ENCODE measurements at places on chromosomes 12 and 14.
A peak's percentile ranks its signal among the peaks of the same experiment; 100 is the strongest.

GRCh38 chr12:26247873-26248272 lies 52.5 kb downstream of the SSPN start:
- DNase-seq, result no peak

DNA sequence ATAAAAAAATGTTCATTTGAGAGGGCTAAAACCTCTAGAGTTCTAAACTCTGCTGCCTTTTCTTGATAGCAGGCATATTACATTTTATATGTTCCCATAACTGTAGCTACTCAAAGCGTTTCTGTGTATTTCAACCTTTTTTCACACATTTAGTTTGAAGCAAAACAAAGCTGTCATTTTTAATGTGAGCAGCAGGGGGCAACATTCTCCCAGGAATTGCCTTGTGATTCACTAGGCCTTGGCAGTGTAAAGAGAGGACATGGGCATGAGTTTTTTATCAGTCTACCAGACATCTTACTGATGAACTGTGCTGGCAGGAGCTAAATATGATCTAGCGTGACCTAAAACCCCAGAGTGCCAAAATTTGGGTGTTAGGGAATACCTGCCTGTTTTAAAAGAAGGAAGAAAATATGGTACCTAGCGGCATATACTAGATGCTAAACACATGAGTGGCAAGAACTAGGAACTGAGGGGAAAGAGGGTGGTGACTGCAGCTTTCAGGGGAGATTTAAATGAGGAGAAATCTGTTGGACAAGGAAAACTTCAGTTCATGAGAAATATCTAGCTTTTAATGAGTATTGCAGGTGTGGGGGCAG lies 65.3 kb downstream of the IFT43 start:
- peak; percentile 32 for DNase-seq

GRCh38 chr14:51862860-51863259 lies 2.4 kb downstream of the GNG2 start:
- no peak for DNase-seq

DNA sequence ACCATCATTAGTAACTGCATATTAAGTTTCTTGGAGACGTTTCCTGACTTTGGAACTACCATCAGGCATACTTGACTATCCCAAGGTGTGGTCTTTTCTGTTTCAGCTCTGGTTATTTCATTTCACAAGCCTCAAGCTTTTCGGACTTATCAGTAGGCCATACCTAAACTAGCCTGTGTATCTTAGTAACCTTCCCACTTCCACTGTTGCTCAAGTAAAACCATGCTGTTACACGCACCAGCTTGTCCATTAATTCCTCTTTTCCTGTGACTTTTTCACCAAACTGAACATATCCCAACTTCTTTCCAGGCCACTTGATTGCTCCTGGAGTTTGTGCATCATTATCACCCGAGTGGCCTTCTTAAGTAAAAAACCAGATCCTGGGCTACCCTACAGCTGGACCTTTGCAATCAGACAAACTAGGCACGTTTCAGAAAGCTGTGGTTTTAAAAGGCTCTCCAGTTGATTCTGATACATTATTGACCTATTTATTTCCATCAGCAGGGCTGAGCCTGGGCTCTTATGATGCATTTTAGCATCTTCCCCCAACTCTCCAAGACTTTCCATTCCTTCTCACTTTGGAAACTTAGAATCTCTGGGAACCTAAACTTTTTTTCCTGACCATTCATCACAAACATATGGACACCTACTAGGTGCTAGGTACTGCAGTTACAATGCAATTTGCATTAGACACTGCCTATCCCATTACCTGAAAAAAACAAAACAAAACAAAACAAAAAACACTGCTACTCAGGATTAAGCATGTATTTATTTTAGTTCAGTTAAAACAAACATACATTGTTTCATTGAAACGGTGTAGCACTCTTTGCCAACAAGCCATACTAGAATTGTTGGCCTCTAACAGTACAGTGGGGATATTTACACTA lies 14.9 kb downstream of the SLC38A2 start:
- DNase-seq, result peak; percentile 23

- no peak for DNase-seq
These were observed 19.6 kb downstream of the MORN3 start for GRCh38 chr12:121649819-121650353.

DNA sequence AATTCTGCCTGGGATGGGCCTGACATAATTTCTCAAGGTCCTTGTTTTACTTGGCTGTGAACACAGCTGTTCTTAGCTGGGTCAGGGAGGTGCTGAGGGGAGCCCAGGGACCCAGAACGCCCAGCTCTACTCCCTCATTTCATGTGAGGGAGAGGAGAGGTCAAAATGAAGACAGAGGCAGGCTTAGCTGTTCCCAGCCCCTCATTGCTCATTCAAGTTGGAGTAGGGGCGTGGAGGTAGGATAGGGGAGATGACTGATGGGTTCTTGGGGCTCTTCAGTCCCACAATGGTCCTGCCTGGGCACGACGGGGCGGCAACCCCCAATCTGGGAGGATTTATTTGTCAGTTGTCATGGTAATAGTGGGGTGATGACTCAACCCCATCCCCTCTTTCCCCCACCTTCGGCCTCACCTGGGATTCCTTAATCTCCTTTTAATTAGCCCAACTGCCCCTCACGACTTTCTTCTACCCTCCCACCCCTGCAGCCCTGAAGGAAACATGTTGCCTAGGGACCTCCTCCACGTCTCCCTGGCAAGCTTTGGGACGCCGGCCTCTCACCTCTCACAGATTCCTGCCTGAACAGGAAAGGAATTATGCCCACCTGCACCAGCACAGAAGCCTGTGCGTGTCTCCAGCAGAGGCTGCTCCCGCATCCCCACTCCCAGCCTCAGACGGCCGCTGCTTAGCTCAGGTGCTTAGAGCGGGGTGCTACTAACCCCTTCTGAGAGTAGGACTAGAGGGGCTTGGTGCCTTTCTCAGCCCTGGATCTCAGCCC lies 10.2 kb downstream of the SPRYD3 start:
- DNase-seq, result no peak

DNA sequence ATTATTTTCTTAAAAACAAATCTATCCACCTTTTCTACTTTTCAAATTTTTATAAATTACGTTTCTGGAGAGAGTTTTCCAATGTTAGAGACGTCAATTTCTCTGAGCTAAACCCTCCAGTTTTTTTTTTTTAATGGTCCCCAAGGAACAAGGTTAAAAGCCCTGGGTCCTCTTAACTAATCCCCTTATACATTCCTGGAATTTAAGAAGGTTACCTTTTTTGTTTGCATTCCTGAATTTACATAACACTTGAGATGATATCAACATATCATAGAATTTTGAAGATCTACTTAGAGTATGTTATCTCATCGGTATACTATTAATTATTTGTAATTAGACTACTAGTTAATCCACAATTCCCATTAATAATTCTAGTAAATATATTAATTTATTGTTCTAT lies 662.2 kb upstream of the LRFN5 start:
- DNase-seq, result no peak

DNA sequence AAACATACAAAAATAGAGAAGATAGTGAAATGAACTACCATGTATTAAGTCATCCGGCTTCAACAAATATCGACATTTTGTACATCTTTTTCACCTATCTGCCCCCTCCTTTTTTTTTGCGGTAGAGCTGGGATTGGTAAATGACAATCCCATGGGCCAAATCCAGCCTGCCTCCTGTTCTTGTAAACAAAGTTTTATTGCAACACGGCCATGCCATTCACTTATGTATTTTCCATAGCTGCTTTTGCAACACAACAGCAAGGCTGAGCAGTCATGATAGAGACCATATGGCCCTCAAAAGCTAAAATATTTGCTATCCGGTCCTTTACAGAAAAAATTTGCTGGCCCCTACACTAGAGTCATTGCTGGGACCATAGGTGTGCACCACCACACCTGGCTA lies 58.1 kb upstream of the PLEKHG3 start:
- no peak for DNase-seq

- DNase-seq, result no peak
These were observed at the start of gene PPP1R36 for GRCh38 chr14:64549791-64550620. TSS of gene PPP1R36 (plus strand) at chr14:64549961. CDS start at chr14:64549998, 37 bp downstream.

DNA sequence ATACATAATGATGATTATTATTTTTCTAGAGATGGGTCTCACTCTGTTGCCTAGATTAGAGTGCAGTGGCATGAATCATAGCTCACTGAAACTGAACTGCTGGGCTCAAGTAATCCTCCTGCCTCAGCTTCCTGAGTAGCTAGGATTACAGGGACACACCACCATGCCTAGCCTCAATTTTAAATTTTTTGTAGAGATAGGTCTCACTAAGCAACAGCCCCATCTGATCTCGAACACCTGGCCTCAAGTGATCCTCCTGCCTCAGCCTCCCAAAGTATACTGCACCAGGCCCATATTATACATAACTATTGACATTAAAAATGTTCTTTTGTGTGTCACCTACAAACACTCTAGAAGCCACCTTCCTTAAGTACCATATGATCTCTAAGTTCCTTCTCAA lies 3.4 kb downstream of the TXNRD1 start:
- no peak for DNase-seq

DNA sequence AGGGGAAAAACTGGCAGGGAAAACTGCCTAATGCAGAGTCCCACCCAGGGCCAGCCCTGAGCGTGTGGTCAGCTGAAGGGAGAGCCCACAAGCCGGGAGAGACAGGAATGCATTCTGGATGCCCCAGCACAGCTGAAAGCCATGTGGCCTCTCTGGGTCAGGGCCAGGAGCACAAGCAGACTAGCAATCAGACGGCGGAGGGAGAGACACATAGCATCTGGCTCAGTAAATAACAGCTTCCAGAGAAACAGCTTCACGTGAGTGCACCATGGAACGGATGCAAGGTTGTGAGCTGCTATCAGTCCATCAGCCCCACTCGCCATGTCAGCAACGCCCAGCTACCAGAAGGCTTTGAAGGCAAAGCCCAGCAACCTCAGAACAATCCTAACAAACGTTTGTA lies 28.2 kb upstream of the TMEM106C start:
- no peak for DNase-seq

- DNase-seq, result no peak
These were observed 169.2 kb downstream of the PIWIL1 start for GRCh38 chr12:130506844-130507243.

- DNase-seq, result no peak
These were observed 104.0 kb downstream of the CCDC91 start for GRCh38 chr12:28294300-28294699.

DNA sequence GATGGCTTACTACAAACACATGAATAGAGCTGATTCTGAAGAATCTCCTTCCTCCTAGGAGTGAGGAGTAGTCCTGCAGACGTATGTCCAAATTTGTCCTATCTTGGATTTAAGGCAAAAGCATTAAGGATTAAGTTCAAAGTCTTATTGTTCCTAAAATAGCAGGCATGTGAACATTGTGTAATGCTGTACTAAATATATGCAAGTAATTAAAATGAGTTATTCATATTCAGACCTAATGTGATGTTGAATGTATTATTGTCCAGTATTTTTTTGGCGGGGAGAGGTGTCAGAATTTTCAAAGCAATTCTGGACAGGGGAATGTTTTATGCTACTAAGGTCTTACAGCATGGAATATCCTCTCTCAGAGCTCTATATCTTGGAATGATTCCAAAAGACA lies 60.7 kb upstream of the STK38L start:
- no peak for DNase-seq

- DNase-seq, result no peak
These were observed 81.6 kb downstream of the TRAFD1 start for GRCh38 chr12:112206944-112207343.

GRCh38 chr12:59548930-59549329 lies 46.9 kb upstream of the SLC16A7 start:
- DNase-seq, result no peak

DNA sequence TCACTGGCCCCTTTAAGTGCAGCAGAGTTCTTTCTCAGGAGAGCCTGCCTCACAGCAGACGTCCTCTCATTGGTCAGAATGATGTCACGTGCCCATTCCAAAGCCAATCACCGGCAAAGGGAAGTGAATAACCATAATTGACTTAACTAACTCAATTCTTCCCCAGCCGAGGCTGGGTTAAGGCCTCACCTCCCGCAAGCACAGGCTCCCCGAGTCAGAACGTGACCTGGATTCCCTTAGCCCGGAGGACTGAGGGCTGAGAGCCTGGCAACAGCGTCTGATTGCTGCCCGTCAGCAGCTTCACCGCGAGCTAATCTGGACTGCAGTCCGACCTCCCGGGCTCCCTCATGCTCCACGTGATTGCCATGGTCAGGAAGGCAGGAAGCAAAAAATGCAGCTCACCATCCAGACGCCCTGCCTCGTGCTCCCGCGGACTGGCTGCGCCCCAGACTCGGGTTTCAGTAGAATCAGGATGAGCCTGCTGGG lies 92.1 kb upstream of the FZD10 start:
- DNase-seq, result no peak

GRCh38 chr14:63011623-63012022 lies 33.6 kb downstream of the KCNH5 start:
- no peak for DNase-seq

DNA sequence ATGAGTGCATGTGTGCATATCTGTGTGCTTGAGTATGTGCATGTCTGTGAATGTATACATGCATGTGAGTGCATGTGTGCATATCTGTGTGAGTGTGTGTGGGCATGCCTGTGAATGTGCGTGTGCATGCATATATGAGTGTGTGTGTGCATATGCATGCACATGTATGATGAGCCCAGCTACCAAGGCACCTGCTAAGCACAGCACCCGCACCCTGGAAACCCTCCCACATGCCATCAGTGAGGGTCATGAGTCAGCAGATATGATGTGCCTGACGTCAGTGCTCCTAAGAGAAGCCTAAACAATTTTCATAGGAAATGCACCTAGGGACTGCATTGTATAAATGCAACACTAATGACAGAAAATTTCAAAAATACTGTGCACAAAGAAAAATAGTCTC lies 151.1 kb downstream of the KIF26A start:
- DNase-seq, result no peak

GRCh38 chr12:104248444-104248843 lies 32.9 kb downstream of the TXNRD1 start:
- DNase-seq, result no peak

DNA sequence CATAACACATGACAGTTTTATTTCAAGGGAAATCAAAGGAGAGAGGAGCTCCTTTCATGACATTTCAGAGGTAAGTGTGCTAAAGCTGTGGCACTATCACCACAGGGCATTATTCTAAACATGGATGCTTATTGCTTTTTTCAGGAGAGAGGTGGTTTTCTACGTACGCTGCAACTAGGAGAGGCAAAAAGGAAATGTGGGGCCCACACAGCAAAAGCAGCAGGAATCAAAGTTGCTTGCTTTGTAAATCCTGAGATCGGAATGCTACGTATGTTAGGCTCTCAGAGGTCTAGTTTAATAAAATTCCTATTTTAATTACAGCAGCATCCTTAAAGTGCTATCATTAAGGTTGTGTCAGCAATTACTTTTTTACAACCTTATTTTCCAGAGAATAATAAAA lies 55.0 kb upstream of the GRIP1 start:
- no peak for DNase-seq

GRCh38 chr14:35193161-35193560 lies 70.8 kb downstream of the PRORP start:
- DNase-seq, result no peak

DNA sequence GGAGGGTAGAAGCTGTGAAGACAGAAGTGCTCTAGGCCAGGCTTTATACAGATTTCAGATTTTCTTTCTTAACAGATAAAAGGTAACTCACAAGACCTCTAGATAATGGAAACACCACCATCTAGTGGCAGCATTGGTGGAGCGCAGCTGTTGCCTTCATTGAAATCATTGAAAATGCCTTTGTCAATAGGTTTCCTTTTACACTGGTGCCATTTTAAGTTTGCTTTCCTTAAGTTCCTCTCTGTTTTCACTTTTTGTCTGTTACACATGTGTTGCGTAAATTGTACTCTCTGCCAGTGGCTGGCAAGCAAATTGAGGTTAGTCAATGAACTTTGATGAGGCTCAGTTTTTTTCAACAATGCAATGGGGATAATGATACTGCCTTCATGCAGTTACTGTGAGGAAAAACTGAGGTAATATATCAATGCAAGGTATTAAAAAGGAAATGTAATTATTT lies 31.1 kb downstream of the ALDH1L2 start:
- DNase-seq, result peak; percentile 65
